ENCODE measurements at places on chromosomes 5 and 9.

DNA sequence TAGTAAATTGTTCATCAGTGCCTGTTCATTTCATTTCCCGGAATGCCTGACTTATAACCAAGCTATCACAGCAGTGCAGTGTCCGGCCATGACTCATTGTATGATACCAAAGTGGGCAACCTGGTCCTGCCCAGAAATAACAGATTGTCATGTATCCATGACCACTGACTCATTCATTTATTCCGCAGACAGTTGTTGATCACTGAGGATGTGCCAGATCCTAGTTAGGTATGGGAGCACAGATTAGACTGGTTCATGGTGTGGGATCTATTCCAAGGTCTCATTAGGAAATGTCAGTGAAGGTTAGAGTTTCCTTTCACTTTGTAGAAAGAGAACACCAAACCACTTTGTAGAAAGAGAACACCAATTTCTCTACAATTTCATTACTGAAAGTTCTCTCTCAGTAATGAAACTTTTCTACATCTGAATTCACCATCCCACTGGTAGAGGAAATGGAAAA lies 8.7 kb downstream of the NREP start:
- DNase-seq = no peak

DNA sequence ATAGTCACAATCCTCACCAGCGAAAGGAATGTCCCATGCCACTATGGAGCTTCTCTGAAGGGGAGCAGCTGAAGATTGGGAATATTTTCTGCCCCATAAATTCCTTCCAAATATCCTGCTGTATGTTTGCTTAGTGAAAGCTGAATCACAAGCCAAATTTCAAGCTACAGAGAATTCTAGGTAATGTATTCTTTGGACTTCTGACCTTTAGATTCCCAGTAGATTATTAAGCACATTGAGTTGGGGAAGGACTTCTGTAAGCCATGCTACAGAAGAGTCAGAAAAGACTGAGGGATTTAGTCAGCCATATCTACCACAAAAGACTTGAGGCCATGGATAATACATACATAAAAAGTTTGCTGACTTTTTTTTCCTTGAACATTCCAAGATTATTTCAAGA lies 1342.0 kb upstream of the NUDT12 start:
- DNase-seq = no peak

DNA sequence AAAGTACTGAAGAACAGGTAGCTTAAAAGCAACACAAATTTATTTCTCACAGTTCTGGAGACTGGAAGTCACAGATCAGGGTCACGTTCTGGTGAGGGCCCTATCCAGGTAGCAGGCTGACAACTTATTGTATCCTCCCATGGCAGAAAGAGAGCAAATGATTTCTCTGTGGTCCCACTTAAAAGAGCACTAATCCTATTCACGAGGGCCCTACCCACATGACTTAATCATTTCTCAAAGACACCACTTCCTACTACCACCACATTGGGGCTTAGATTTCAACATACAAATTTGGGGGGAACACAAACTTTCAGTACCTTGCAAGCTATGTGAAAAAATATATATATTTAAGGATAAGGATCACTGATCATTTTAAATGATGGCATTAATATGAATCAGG lies 75.8 kb upstream of the PPP1R2B start:
- no peak for DNase-seq

DNA sequence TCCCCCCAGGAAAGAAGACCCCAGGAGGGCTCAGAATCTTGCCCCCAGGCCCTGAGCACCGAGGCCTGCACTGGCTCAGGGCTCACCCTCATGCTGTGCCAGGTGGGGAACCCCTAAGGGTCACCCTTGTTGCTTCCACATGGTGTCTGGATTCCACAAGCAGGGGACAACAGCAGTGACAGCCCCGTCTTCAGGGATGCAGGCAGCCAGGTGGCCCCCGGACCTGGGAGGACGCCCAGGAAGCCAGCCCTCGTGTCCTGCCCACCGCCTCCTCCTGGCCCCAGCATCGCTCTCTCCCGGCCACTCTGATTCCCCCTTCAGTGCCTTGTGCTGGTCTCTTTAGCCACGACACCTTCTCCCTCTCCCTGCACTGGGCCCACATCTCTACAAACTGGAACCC lies 60.0 kb upstream of the SARDH start:
- no peak for DNase-seq

GRCh38 chr5:174044466-174045254 lies 846 bp upstream of the NSG2 start:
- DNase-seq = no peak

DNA sequence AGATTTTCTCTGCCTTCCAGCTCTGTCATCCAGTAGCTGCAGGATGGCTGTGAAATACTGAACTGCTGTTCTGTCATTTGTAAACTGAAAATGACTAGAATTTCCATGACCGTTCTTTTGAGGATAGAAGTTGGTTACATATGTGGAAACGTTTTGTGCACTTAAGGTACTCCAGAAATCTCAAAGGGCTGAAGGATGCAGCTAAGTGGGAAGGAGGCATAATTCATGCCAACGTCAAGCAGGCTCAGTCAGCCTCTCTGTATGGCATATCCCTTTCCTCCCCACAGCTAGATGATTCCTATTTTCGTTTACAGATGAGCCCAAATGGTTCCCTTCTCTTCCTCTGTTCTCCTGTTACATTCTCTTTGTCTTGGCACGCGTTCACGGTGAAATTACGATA lies 257.6 kb downstream of the FBXL7 start:
- DNase-seq = no peak

DNA sequence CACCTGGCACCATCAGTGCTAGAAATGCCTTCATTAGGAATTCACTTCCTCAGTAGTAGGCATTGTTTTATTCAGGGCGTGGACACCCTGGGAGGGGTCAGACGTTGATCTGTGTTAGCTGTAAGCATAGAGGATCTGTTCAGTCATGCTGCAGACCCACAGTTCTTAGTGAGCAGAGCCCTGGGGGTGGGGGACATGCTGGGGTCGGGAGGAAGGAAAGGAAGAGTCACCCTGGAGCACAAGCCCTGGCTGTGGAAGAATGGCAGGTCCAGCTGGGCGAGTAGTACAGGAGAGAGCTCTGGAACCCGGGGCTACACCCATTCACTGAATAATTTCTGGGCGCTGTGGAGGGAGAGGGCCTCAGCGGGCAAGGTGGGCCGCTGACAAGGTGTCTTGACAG lies 172.5 kb downstream of the FSTL4 start:
- DNase-seq = no peak

- DNase-seq = peak; percentile 7
Observed at GRCh38 chr9:114588210-114588609, 641 bp downstream of the ATP6V1G1 start.

- no peak for DNase-seq
Observed at GRCh38 chr5:99070822-99071221, 142.0 kb upstream of the CHD1 start.

GRCh38 chr5:159031513-159031912 lies 68.2 kb downstream of the EBF1 start:
- DNase-seq = no peak

DNA sequence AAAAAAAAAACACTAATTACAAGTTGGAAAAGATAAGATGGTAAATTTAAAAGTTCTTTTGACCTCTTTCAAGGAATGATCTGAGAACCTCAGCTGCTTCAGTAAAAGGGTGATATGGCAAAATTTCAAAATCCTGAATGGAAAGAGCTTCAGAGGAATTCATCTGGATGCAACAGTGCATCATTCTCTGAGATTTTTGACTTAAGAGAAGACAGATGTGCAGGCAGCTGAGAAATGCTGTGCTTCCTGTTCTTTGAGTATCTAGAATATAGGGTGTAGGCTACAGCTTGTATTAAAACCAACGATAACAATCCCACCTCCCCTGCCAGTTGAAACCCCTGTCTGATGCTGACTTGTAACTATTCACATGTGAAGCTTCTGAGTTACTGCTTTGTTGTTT lies 6.2 kb downstream of the FRMPD1 start:
- DNase-seq = no peak

DNA sequence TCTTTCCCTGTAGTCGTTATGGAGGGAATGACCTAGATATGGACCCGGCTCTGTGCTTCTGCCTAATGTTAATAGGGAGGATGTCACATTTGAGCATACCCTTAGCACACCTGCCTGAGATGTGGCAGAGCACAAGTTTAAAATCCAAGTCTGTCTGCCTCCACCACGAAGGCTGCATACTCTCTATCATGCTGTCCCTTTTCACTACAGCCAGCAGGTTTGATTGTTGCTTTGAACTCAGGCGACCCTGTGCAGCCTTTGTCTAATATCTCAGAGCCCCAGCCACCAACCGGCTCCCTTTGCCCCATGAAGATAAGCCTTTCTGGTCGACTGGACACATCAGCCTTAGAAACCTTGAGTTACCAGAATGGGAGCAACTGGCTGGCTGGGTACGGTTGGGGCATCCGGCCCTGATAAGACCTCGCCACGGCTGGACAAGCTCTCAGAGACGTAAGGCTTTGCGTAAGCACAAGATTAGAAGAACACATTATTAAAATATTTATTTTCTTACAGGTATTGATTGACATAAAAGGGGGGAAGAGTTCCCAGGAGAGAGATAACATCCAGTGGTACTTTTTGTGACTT lies 222.0 kb upstream of the TRIM32 start:
- DNase-seq = no peak

DNA sequence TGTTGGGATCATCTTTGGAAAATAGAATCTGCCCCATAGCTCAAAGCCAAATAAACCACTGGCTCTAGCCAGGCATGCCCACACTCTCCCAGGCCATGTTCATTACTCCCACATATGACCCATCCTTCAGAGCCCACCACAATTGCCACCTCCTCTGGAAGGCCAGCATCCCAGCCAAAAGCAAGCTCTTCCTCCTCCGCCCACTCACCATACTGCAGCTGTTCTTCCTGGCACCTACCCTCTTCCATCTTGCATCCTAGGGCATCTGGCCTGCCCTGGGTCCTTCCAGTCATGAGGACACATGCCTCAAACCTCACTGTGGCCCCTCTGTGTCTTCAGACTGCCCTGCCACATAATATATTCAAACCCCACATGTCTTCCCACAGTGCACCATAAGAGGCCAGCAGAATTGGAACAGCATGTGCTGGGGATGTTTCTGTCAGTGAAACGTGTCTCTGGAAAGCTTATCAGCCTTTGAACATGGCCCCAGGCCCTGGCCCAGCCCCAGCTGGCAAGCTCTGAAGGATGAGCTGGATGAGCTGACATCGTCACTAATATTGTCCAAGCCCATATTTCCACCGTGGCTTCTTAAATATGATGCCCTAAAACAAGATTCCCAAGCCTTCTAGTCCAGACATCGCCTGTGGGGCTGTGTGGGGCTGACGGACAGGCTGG lies 230.8 kb downstream of the AGTPBP1 start:
- DNase-seq = no peak

DNA sequence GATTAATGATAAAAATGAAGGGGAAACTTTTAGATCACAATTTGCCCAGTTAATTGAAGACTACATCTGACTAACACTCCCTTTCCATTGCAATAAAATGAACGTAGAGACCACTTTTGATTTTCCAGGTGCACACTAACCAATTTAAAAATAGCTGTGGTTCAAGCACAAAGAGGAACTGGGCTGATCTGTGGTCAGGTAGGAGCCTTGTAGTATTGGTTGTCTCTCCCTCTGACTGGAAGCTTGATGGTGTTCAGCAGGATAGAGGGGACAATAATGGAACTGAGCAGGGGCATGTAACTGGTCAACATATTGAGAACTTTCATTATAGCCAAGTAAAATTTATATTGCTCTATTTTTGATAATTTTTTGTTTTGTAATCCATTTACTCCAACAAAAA lies 886.8 kb upstream of the SEMA6A start:
- no peak for DNase-seq

DNA sequence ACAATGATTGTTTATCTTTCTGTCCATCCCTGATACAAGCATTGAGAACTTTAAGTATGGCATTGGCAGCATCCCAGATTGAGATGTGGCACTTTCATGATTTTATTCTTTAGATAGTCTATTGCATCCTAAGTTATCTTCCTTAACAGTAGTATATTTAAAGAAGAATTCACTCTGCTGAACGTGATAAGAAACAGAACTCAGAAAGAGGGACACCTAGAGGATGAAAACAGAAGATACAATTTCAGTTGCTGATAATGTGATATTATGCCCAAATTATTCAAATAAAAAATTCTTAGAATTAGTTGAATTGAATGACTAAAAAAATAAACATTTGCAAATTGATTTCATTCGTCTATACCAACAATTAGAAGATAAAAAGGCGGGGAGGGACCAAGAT lies 218.1 kb upstream of the DMRTA1 start:
- DNase-seq = no peak

DNA sequence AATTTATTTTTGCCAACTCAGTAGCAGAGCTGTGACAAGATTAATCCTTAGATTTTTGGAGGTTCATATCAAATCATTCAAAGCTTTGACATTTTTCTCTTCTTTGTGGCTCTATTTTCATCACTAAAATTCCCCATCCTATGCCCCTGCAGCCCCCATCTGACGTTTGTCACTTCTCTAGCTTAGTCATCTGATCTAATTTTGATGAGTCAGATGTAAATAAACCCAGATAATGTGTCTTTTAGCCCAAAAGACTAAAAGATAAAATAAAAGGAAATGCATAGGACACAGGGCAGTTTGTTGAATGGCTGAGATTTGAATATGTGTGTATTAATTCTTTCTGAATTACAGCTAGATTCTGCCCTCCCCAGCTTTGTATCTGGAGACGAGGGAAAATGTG lies 897 bp upstream of the HSPB3 start:
- no peak for DNase-seq

DNA sequence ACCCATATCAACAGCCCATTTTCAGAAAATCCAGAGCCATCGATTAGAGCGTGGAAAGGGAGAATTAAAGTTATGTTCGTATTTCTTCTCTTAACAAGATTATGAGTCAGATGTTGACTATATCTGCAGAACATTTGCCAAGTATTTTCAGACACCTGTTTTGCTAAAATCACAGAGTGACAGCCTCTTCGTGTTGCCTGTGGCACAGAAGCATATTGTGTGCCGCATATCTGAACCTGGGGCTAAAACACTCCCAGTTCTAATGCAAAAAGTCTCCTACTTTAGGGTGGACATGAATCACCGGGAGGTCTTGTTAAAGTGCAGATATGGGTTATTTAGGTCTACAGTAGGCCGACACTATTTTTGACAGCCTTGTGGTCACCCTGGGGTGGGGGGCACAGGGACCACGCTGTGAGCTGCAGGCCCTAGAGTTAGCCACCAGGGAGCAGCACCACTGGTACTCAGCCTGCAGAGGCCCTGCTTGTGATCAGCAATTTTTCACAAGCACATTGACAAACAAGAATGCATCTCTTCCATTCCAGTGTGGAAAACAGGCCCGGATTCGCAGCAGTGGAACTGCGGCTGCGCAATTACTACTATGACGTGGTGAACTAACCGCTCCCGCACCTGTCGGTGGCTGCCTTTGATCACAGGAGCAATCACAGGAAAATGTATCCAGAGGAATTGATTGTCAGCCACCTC lies 93.5 kb downstream of the SYK start:
- DNase-seq = no peak

DNA sequence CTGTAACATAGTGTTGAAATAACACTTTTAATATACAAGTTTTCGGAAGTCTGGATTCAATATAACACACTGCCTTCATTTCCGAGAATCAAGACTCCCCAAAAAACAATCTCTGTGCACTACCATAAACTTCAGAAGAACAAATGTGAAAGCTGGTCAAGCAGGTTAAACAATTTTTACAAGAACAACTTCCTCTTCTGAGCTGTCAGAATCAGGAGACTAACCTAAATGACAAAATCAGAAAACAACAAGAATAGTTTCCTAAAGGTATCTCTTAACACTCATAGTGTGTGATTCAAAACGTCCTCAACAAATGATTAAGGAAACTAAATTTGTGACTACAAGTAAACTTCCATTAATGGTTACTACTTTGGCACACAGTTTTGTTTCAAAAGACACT lies 11.6 kb downstream of the C9orf72 start:
- no peak for DNase-seq
